ENCODE measurements at places on chromosomes 7 and 10.
A peak's percentile ranks its signal among the peaks of the same experiment; 100 is the strongest.

- no peak for DNase-seq
Measured at GRCh38 chr7:41874201-41874785, 171.4 kb upstream of the INHBA start.

GRCh38 chr7:134514106-134514505 lies 13.3 kb upstream of the AKR1B10 start:
- no peak for DNase-seq

GRCh38 chr7:37590824-37591223 lies 92.7 kb upstream of the GPR141 start:
- no peak for DNase-seq

DNA sequence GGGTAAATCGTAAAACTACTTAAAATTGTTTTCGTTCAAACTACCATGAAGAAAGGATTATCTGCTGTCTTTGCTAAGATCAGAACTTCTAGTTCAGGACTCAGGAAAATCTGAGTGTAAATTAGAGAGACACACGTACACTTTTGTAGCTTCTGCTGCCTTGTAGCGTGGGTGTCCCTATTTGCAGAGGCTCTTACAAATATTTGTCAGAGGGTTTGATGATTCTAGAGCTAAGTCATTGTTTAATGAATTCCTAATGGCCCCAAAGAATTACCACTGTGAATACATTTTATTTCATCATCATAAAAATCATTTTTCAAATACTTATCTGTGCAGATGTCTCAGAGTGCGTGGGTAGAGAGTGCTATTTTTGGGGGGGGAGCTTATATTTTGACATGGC lies 314.9 kb downstream of the LRMDA start:
- DNase-seq = no peak

- DNase-seq = no peak
Measured at GRCh38 chr7:102132209-102132752, 154.4 kb upstream of the SH2B2 start.

DNA sequence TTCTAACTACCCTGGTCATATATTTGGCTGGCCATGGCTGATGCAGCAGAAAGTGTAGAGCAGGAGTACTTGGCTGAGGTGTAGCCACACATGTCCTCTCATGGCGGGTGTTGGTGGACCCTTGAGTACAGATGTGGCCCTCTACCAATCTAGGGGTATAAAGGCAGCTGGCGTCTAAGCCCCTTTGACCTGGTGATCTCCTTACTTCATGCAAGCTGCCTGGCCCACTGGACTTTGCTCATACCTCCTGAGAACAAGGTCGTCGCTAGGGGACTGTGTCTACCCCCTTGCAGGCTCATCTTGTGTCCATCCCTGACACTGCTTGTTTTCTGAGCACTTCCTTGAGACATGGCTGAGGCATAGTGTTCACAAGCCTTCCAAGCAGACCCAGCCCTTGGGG lies 287.8 kb downstream of the RPS24 start:
- no peak for DNase-seq

DNA sequence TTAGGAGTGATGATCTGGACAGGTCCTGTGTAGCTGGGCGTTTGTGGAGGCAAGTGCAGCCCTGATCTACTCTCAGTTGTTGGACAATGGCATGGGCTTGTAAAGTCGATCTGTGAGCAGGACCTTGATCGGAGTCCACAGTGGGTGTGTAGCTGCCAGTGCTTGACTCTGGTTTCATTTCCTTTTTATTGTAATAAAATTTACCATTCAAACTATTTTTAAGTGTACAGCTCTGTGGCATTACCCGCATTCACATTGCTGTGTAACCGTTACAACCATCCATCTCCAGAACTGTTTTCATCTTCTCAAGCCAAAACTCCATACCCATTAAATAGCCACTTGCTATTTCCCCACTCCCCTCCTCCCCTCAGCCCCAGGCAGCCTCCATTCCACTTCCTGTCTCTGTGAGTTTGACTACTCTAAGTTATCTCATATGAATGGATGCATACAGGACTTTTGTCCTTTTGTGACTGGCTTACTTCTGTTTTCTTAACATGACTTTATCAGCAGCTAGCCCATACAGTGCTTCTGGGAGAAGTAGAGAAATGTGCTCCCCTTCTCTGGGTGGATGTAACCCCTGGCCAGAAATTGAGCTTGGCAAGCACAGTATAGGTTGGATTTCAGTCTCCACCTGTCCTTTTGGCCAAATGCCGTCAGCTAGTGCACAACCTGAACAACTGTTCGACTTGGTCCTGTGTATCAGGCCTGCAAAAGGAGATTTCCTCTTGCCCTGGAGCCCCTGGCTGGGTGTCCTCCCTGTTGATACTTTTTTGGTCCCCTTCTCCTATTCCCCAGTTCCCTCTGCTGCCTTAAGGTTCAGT lies 180.0 kb downstream of the LRMDA start:
- no peak for DNase-seq

GRCh38 chr7:117171106-117171505 lies 151.8 kb downstream of the WNT2 start:
- peak; percentile 26 for DNase-seq

DNA sequence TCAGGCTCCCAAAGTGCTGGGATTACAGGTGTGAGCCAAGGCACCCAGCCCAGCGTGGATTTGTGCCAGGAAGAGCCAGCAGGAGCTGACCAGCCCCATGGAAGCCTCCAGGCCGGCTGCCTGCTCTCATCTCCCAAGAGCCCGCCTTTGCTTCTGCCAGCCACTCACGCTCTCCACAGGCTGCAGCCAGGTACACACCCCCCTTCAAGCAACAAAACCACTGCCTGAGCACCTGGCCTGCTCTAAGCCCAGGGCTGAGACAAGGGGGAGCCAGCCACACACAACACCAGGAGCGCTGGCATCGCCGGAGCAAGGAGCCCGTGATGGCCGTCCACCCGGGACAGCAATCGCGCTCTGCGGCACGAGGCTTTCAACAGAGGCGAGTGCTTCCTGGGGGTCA lies 34.5 kb downstream of the MAD1L1 start:
- no peak for DNase-seq

- no peak for DNase-seq
Measured at GRCh38 chr10:98449287-98449686, 2.6 kb upstream of the HPS1 start.

DNA sequence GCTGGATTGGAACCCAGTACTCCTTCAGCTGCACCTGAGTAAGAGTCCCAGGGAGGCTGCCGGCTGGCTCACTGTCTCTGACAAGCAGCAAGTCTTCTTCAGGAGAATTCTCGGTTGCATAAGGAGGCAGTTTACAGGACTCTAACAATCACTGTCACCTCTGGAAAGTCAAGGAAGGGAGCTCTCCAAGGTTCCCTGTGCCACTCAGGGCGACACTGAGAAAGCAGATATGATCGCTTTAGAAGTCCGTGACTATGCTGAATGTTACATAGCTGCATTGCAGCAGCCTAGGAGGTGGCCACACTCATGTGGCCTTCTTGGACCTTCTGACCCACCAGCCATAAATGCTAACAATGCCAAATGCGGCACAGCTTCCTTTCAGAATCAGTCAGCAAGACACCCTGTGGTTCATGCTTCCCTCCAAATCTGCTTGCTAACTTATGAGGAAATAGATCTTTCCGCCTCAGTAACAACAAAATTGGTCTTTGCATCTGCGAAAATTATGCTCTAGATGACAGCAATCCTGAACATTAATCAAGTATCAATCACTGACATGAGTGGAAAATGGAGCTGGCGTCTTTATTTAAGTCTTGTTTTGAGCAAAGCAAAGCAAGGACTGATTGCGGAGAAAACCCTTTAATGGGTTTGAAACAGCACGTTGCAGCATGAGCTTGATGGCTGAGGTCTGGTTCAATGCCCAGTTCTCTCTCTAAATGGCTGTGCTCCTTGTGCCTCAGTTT lies 132.9 kb downstream of the ATXN7L1 start:
- DNase-seq = peak; percentile 6

- no peak for DNase-seq
Measured at GRCh38 chr7:95209276-95209675, 115.1 kb downstream of the PON1 start.

GRCh38 chr10:61318429-61318828 lies 134.8 kb downstream of the TMEM26 start:
- no peak for DNase-seq

GRCh38 chr10:52895059-52895458 lies 122.5 kb upstream of the MBL2 start:
- no peak for DNase-seq

- no peak for DNase-seq
Measured at GRCh38 chr10:6074489-6075301, 12.5 kb upstream of the IL2RA start.

GRCh38 chr7:7843972-7844371 lies 124.6 kb upstream of the GLCCI1 start:
- DNase-seq = no peak

Measured in neural progenitor cell (in vitro differentiated cells).